ENCODE measurements at places on chromosomes 16 and 17.

DNA sequence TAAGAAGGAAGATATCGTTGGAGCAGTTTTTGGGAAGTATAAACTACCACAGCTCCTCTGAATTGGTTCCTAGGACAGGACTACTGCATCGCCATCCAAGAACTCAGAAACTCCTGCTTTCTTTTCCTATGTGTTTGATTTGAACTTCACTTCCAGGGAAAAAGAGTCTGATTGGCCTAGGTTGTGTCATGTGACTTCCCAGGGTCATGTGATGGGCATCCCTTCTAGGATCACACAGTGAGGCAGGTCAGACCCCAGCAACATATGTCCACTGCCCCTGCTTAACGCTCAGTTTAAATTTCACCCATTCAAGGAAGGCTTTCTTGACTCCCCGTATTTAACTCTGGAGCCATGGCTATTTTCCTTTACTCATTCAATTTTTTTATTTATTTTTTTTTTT is 445.2 kb upstream of the SALL1 start:
- no peak for DNase-seq

GRCh38 chr17:74391771-74392170 is 24.5 kb downstream of the GPR142 start:
- DNase-seq, result no peak

DNA sequence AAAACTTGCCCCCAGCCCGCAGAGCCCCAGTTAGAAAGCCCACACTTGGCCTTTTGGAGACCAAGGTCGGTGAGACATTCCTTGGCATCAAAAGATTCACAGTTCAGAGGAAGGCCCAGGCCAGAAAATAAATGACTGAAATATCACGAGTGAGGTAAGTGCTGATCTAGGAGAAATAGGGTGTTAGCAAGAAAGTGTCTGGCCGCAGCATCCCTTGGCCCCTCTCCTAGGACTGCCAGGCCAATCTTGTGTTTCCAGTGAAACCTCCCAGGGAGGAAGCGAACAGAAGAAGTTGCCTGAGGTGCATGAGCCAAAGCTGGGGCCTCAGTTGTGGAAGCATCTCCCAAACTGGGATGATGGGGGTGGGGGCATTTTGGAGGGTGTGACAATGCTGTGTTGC is 22.5 kb upstream of the NSMCE1 start:
- no peak for DNase-seq

DNA sequence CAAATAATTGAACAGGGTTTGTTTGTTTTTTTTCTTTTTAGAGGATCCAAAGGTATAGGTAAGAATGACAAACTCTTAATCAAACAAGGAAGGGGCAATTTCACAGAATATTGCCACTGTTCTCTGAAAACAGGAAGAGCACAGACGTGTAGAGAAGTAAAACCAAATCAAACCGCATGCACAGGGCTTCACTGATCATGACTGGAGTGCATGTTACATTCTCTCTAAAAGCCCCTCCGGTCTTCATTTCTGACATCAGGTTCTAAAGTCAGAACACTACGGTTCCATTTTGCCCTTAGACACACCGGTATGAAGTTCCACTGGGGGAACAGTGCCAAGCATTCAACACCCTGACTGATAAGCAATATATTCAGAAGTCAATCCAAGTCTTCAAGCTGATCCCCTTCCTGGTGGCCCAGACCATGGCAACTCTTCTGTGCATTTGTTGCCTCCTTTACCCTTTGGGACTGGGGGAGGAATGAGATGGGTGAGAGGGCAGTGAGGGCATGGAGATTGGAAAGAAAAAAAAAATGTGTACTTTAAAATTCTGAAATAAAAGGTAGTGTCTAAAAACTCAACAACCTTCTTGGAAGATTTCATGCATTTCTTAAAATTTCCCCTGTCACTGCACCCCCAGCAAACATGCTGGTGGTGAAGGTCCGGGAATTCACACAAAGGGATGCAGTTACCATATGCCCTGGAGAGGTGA is 1.4 kb downstream of the MMD start:
- no peak for DNase-seq

- peak; percentile 77 for DNase-seq
Observed at GRCh38 chr17:49496183-49496866, 1.2 kb downstream of the NGFR start.

GRCh38 chr16:8885674-8886592 is 3.8 kb downstream of the LITAFD start:
- peak; percentile 69 for DNase-seq

- DNase-seq, result peak; percentile 15
Observed at GRCh38 chr17:19671433-19671832, 22.9 kb downstream of the ALDH3A2 start.

- DNase-seq, result no peak
Observed at GRCh38 chr17:17183744-17184143, 22.4 kb downstream of the PLD6 start.

- no peak for DNase-seq
Observed at GRCh38 chr17:3033248-3033640, 30.2 kb downstream of the OR1D5 start.

DNA sequence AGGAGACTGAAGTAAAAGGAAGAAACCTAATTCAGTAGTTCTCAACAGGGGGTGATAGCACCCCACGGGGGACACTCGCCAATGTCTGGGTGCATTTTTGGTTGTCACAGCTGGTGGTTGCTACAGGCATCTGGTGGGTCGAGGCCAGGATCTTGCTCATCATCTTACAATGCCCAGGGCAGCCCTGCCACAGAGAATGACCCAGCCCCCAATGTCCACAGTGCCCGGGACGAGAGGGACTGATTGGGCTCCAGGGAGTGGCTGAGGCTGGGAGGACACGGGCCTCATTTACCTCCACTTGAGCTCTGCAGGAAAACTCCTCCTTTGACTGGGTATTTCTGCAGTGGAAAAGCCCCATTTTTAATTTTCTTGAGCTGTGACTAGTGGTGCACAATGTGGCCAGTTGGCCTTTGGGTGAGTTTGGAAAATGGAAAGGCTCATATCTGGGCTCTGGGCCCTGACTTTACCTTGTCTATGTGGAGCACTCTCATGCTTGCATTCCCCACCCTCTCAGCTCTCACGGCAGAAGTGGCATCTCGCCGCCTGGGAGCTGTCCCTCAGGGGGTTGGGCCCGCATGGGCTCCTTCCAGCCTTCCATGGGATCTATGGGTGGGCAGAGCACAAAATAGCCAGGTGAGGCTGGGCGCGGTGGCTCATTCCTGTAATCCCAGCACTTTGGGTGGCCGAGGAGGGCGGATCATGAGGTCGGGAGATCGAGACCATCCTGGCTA is 37.7 kb upstream of the IRF8 start:
- DNase-seq, result peak; percentile 3

DNA sequence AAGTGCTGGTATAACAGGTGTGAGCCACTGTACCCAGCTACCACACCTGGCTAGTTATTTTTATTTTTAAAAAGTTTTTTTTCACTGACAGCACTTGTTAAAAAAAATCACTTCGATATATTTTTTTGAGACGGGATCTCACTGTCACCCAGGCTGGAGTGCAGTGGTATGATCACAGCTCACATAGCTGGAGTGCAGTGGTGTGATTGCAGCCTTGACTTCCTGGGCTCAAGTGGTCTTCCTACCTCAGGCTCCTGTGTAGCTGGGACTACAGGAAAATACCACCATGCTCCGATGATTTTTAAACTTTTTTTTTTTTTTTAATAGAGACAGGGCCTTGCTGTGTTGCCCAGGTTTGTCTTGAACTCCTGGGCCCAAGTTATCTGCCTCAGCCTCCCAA is 12.9 kb downstream of the NBR1 start:
- no peak for DNase-seq

DNA sequence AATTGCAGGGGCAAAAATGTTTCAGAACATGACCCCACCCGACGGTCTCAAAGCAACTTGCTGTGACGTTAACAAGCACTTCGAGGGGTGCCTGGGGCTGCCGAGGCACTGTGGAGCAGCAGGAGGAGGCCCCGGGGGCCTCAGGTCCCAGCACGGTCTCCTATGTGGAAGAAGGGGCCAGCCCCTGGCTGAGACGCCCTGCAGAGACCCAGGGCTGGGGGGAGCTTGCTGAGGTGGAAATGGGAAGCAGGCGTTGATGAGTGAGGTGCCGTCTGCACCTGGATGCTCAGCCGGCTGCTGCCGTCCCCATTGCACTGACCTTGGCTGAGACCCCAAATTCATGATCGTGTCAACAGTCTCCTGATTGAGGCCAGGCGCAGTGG is 46.5 kb downstream of the NT5M start:
- no peak for DNase-seq

- no peak for DNase-seq
Observed at GRCh38 chr17:31489295-31490018, 98.0 kb downstream of the RAB11FIP4 start.

DNA sequence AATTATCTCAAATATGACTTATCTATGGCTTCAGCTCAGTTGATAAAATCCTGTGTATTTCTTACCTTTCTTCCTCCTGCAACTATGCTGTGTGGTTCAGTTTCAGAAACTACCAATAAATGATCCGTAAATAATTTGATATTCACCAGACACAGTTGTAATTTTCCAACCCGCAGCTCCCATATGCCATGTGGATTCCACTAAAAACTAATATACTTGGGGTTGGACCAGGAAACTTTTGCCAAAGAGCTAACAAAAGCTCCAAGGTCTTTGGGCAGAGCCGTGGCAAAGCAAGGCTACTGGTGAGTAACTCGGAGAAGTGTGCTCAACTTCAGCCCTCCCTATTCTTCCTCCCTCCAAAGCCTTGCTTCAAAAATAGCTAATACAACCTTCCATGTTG is 2.3 kb upstream of the CHST6 start:
- DNase-seq, result peak; percentile 30

Measured in GM23248 (cell line).